Stimulated activated CD4-positive, alpha-beta T cell treated with anti-CD3 and anti-CD28 coated beads, Interleukin-1b, Interleukin-23, amount 100 ng/mL, for 1 hour (primary cell): ENCODE measurements at places on chromosomes 7 and 10.

- no peak for DNase-seq
These were observed 238.2 kb upstream of the NEBL start for GRCh38 chr10:21135023-21135931.

- no peak for DNase-seq
These were observed 238.4 kb upstream of the ZMIZ1 start for GRCh38 chr10:78830062-78830975.

DNA sequence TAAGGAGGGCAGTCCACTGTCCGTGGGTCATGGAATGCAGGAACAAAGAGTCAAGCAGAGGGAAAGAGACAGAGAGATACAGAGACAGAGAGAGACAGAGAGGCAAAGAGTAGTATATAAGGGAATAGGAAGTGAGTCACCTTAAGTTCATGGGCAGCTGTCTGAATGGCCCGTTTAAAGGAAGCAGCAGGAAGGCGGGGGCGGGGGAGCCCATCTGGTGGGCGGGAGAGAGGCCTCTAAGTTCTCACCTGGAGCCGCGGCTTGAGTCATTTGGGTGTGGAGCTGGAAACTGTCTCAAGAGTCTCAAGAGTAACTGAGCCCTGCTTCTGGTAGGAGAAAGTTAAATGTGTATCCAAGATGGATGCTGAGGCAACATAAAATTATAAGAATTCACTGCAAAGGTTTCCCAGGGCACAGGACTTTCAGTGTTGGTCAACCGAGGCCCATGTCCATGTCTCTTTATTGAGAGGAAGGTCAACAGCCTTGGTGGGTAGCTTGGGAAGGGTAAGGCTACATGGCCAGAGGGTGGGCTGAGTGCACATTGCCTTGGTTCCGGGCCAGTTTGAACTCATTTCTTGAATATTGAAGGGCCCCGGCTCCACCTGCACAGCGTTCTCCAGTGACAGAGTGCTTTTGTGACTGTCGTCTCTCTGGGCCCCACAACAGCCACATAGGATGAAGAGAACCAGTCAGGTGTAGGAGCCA lies 85.5 kb upstream of the CACUL1 start:
- DNase-seq = no peak

- no peak for DNase-seq
These were observed 35.0 kb downstream of the SH3PXD2A start for GRCh38 chr10:103820101-103821062.

DNA sequence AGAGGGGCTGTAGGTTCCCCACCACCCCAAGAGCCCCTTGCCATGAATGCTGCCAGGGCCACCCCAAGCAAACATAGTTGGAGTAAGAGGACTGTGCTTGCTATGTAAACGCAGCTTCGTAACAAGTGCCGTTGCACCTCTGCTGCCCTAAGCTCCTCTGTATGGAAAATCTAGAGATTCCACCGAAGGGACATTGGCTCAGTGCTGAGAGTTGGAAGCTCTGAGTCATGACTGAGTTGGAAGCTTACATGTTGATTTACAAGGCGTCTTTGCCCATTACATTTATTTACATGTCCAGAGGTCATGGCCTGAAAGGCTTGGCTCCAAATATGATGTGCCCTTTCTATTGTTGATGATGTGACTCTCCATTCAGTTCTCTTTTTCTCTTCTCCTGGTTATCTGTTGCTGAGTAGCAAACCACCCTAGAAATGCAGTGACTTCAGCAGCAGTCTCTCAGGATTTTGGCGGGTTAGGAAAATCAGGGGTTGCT lies 233.1 kb upstream of the TCF7L2 start:
- no peak for DNase-seq

DNA sequence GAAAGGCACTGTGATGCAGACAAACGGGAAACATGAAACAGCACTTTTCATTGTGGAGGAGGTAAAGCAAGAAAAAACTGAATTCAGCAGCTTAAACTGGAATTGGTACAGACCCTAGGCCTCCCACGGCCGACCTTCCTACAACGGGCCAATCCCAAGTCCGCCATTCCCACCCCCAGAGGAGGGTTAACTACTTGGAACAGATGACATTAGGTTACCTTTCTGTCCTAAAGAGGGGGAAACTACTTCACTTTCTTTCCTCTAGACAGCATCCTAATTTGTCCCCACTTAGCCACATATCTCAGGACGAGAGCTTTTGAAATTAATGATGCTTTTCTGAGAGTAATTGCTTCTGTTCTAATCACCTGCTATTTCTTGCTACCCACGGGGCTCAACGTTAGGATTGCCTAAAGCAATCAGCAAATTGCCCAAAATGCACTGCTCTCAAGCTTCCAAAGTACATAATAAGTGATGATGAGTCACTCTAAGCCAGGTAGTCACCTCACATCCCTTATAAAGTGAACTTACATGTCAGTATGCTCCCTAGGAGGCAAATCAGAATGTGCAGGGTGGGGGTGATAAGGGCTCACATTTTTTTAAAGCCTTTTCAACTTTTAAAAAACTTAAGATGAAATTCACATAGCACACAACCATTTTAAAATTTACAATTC lies 36.7 kb downstream of the LSM5 start:
- no peak for DNase-seq

- DNase-seq = no peak
These were observed 412.4 kb upstream of the NRP1 start for GRCh38 chr10:33746836-33747268.
